ENCODE measurements at places on chromosomes 1 and 21.

- no peak for DNase-seq
Observed at GRCh38 chr1:185921636-185922035, 187.4 kb downstream of the HMCN1 start.

DNA sequence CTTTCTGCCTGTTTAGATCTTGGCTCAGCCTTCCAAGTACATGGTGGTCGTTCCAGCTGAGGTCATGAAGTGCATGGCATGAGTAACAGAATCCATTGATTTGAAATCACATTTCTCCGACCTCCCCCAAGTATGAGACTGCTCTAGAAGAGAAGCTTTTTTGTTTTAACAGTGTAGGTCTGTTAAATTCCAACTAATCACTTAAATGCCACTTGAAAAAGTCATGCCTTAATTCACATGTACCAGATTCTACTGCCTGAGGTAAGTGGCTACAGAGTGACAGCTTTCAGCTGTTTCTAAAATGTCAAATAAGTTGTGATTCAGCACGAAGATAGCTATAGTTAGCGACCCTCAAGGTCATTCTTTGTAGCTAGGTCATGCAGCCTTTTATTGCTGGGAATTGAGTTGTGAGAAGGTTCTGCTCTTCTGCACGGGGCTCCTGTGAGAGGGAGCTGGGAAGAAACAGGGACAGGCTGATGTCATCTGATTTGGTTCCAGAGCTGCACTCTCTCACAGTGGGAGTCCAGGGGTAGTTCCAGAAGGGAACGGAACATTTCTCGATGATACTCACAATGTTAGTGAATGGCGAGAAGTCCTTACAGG, 112.7 kb downstream of the VPS13D start:
- peak; percentile 3 for DNase-seq

DNA sequence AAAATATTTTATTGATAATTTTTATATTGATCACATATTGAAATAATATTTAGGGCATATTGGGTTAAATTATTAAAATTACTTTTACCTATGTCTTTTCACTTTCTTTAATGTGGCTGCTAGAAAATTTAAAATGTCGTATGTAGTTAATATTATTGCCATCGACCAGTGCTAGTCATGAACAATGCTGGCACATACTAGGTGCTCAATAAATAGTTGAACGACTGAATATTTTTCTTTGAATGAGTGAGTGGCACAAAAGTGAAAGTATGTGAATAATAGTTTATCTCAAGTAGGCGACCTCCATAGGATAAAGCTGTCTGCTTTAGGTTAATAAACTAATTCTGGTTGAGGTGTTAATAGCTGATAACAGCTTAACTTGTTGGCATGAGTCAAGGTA, 150.8 kb upstream of the FGGY start:
- no peak for DNase-seq

GRCh38 chr1:65045022-65045817, 78.9 kb upstream of the JAK1 start:
- peak; percentile 16 for DNase-seq

- DNase-seq, result no peak
Observed at GRCh38 chr1:109626682-109627408, 7.2 kb downstream of the AMPD2 start.

GRCh38 chr1:201643835-201644104, 104.8 kb downstream of the NAV1 start:
- no peak for DNase-seq

- DNase-seq, result peak; percentile 36
Observed at GRCh38 chr1:225617479-225617878, 35.4 kb downstream of the ENAH start.

GRCh38 chr21:43370888-43371570, 55.9 kb downstream of the SIK1 start:
- no peak for DNase-seq

DNA sequence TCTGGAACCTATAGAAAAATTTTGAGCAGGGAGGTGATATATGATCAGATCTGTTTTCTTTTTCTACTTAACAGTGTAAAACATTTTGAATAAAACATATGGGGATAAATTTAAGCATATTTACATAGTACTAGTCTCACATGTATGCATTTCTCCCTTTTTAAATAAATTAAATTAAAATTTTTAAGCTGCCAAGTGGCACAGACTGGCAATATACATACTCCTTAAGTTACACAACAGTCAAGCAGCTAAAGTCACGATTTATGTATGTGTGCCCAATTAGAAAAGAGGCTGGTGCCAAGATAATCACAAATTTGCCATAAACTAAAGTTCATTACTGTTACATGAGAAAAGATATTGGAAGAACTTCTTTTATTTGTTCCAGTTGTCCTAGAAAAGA, 532.0 kb downstream of the RWDD3 start:
- no peak for DNase-seq

GRCh38 chr1:230986976-230987375, 8.1 kb downstream of the ARV1 start:
- DNase-seq, result peak; percentile 78

GRCh38 chr1:192914092-192914491, 105.3 kb downstream of the RGS2 start:
- peak; percentile 27 for DNase-seq

- no peak for DNase-seq
Observed at GRCh38 chr21:36127250-36127904, 7.5 kb upstream of the CBR3 start.

- DNase-seq, result no peak
Observed at GRCh38 chr1:43302201-43302600, 1.4 kb downstream of the TIE1 start.

GRCh38 chr1:3352952-3353331, 101.5 kb upstream of the ARHGEF16 start:
- DNase-seq, result no peak

DNA sequence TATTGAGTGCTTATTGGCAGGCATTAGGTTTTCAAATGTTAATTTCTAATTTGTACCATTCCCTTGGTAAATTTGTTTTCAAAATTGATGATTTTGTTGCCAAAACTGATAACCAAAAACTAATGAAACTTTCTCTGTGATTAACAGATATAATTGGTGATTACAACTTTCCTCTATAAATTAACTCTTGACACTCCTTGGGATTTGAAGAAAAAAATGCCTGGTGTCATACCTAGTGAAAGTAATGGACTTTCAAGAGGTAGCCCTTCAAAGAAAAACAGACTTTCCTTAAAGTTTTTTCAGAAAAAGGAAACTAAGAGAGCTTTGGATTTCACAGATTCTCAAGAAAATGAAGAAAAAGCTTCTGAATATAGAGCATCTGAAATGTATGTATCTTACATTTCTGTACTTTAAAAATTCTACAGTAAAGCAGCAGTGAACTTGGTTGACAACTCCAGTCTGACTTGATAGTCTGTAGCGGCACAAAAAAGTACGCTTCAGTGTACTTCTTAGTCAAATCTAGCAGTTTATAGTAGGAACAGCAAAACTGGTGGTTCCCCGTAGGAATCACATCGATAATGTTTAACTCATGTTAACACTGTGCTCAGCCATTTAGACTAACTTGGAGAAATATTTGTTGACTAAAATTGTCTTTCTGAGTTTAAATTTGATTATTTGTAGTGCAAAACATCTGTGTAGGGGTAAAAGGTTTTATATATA, 3.0 kb downstream of the USP1 start:
- peak; percentile 6 for DNase-seq

GRCh38 chr1:98351561-98351960, 310.0 kb upstream of the SNX7 start:
- no peak for DNase-seq

DNA sequence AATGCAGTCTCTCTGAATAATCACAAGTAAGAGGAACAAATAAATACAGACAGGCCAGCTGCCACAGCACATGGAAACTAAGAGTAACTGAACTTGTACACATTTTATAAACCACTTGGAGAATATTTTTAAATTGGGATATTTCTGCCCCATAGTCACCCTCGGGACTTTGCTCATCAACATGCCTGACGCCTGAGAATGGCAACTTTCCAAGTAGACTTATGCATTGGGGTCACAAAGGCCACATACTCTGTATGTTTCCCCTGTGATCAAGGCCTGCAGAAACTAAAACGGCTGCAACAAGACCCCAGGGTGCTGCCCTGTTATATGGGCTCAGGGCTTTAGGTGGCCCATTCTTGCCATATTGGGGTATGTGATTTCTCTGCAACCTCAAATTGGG, 38.3 kb upstream of the GJA5 start:
- no peak for DNase-seq

- peak; percentile 70 for DNase-seq
Observed at GRCh38 chr1:32398401-32398800, 4.2 kb upstream of the BSDC1 start.

DNA sequence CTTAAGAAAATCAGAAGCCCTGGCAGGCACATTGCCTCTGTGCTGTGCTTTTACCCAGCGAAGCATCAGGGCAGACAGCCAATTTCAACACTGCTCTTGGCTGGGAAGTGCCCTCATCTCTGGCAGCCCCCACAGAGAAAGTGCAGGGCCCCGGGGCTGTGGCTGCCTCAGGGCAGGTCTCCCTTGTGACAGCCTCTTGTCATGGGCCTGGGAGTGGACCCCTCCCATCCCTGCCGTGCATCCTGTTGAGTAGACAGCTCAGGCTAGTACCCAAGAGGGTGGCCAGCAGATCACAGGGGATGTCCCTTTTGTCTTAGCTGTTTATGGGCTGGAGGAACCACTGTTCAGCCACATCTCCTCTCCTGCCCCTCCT, 23.3 kb downstream of the TTC34 start:
- DNase-seq, result no peak

Measured in mesenchymal stem cell (in vitro differentiated cells and primary cell).